Effector CD4-positive, alpha-beta T cell (primary cell): ENCODE measurements at places on chromosomes 11 and 22.

- DNase-seq: no peak
These were observed 593 bp downstream of the SSH3 start for GRCh38 chr11:67303835-67304411.

DNA sequence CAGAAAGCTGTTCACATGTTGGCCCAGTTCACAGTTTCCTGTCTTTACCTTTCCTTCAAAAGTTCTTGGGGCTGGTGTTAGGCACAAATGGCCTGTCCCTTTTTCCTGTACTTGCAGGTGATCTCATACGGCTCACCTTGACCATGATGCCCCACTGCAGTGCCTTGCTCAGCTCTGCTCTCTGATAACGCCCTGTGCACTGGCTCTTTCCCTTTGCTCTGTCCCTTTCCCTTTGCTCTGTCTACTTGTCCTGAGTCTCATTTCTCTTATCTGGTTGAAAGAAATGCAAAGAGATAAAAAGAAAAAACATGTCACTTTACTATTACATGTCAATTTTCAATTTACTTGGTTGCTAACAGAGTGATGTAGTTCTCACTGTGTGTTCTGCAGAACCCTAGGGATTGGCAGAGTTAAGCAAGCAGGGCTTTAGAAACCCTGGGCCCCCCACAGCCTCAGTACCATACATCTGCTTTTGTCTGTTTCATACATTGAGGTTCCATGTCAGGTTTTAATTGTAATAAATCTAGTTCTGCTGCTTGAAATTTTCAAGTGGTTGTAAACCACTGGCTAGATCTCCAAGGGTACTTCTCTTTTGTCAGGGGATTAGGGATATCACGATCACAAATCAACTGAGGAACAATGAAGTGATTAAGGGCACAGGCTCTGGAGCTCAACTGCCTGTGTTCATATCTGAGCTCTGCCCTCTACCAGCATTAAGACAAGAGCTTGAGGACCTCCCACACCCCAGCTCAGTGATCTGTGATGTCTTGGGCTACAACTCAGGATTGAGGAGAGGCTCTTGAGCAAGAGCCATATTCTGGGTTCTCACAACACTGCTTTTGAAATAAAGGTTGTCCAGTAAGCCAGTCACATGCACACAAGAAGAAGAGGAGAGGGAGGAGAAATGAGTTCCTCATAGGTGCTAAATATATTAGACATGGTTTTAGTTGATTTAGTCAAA is 16.3 kb upstream of the SORL1 start:
- no peak for DNase-seq

DNA sequence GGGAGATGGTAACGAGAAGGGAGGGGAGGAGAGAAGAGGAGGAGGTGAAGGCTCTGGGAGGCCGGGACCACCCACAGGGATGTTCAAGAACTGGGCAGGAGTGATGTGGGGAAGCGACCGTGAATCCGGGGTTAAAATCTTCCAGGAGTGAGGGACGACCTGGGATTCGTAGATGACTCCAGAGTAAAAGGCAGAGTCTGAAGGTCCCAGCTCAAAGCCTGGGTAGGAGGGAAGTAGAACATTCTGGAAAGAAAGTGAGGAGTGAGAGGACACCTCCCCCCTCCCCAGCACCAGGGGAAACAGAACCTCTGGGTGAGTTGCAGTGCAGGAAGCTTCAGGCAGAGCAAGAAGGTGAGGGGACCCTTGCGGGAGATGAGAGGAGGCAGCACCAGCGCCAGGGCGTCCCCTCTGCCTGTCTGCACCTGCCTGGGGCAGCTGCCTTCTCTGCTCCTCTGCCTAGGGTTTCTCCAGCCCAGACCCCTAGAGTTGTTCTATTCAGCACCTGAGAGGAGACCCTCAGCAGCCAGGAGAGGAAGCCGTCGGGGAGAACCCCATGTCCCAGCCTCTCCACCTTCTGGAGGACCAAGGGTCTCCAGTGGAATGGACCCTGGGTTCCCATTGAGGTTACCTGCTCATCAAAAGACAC is 49.7 kb downstream of the LINC01488 start:
- DNase-seq: no peak

- no peak for DNase-seq
These were observed 126.1 kb downstream of the TRIM29 start for GRCh38 chr11:120011836-120012235.

GRCh38 chr11:91187314-91187713 is 964.5 kb upstream of the CHORDC1 start:
- no peak for DNase-seq

- DNase-seq: no peak
These were observed 43.5 kb downstream of the SIK2 start for GRCh38 chr11:111645657-111646316.

DNA sequence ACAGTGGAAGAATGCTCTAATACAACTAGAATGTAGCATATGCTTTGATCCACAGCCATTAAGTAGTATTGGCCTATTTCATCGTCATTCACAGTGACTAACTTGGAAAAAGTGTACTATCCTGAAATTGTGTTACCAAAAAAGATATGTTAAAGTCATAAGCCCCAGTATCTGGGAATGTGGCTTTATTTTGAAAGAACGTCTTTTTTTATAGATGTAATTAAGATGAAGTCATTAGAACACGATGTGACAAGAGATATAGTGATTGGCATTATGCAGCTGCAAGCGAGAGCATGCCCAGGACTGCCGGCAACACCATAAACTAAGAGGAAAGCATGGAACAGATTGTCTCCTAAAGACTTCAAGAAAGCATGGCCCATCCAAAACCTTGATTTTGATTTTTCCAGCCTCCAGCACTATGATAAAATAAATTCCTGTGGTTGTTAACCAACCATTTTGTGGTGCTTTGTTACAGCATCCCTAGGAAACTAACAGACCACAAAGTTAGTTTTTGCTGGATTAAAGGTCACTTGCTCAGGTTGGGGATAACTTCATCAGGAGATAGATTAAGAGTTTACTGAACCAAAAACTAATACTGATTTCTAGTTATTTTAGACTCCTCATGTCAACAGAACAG is 870.6 kb upstream of the LRRC4C start:
- no peak for DNase-seq
